ENCODE measurements at places on chromosomes 11 and 22.

DNA sequence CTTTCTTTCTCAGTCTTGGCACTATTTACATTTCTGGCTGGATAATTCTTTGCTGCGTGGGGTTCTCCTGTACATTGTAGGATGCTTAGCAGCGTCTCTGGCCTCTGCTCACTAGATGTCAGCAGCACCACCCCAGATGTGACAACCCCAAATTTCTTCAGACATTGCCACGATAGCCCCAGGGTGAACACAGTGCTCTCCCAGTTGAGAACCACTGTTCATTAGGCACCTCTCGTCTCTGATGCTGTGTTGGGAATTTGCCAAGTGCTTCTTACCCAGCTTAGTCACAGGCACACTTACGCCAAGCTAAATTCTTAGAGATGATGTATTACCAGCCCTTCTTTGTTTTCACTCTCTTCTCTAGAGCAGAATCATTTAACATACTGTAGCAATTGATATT is 9.4 kb downstream of the TRIM6 start:
- DNase-seq: no peak

- DNase-seq: no peak
Observed at GRCh38 chr11:75954039-75954438, 139.0 kb downstream of the UVRAG start.

GRCh38 chr11:108824545-108824944 is 159.7 kb downstream of the DDX10 start:
- no peak for DNase-seq

GRCh38 chr11:114135737-114136151 is 76.2 kb downstream of the ZBTB16 start:
- DNase-seq: peak; percentile 32

DNA sequence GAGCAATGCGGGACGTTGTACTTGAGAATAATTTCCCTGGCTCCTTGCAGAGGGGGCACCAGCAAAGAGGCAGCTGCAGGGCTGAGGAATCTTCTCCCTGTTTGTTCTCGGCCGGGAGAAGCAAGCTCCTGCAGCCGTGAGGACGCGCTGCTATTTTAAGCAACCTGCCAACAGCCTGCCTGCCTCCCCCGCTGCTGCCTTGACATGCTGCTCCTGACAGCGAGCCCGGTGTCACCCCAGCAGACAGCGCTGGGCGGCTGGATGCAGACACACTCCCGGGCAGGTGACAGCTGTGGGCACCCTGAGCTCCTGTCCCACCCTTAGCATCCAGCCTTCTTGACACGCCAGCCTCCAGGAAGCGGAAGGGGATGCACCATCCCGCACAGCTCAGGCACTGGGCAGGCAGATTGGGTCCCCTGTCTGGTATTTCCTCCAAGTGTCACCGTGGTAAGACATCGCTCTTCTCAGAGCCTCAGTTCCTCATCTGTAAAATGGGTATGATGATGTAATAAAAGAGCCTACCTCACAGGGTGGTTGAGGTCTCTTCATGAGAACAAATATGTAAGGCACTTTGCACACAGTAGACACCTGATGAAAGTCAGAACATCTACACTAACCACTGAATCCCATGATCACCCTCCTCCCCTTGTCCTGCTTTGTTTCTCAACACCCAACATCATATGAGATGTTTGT is 530.6 kb downstream of the MN1 start:
- no peak for DNase-seq

- no peak for DNase-seq
Observed at GRCh38 chr11:121829159-121829643, 286.8 kb downstream of the BLID start.

DNA sequence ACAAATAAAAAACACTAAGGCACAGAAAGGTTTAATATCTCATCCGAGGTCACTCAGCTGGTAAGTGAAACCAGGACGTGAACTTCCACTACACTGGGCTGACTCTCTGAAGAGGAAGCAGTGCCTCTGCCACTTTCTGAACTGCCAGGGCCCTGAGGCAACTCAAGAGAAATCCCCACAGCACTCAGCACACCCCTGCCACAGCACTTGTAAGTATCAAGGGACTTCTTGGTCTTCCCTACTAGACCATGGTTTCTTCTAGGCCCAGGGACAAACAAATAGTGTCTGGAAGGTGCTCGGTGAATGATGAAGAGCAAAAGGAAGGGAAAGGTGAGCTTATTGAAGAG is 49.7 kb downstream of the RPL27A start:
- no peak for DNase-seq

DNA sequence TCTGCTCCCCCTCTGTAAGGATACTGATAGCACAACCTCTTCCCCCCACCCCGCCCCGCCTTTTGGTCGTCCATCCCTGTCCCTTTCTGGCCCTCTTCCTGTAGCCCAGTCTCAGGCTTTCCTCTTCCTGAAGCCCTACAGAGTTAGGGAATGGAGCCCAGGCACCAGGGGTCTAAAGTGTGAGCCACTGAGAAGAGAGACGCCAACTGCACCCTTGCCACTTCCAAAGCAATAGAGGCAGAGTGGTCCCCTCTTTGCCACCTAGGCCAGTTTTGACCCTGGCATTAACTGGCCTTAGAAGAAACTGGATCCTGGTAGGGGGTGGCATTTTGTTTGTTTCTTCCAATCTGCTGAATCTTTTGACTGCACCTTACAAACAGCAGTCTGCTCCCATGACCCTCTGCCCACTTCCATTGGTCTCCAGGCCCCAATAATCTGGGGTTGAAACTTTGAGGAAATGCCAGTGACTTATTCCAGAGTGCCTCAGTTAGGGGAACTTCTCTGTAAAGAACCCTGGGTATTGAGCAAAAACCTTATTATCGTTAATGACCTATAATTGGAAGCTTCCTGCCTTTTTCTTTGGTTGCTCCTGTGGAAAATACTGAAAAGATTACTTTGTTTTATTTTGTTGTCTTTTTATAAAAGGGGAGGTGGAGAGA is 9.7 kb upstream of the GRK2 start:
- DNase-seq: no peak

DNA sequence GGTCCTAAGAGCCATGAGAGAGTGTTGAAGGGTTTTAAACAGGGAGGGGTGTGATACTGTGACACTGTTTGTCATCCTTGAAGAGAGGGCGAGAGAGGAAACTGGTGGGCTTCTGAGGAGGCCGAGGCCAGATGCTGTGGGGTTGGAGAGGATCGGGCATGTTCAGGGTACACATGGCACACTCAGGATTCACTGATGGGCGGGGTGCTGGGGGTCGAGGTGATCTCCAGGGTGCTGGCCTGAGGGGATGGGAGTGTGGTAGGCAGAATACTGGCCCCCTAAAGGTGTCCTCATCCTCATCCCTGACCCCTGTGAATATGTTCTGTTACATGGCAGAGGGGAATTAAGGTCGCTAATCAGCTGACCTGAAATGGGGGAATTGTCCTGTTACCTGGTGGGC is 7.3 kb downstream of the TBC1D22A start:
- DNase-seq: no peak

DNA sequence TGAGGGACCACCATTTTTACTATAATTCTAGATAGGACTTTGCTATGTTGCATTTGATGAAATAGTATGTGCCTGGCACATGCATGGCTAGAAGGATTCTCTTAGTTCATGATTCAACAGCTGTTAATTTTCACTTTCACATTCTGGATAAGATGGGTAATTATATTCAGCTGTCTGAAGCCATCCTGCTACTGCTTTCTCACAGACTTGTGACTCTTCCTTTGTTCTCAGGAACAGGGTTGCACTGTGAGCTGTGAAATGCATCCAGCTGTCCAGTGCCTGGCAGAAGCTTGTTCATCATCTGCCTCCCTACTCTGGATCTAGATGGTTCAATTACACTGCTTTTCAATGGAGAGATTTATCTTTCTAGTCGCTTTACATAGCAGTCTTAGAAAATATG is 610.1 kb upstream of the ANO5 start:
- no peak for DNase-seq

DNA sequence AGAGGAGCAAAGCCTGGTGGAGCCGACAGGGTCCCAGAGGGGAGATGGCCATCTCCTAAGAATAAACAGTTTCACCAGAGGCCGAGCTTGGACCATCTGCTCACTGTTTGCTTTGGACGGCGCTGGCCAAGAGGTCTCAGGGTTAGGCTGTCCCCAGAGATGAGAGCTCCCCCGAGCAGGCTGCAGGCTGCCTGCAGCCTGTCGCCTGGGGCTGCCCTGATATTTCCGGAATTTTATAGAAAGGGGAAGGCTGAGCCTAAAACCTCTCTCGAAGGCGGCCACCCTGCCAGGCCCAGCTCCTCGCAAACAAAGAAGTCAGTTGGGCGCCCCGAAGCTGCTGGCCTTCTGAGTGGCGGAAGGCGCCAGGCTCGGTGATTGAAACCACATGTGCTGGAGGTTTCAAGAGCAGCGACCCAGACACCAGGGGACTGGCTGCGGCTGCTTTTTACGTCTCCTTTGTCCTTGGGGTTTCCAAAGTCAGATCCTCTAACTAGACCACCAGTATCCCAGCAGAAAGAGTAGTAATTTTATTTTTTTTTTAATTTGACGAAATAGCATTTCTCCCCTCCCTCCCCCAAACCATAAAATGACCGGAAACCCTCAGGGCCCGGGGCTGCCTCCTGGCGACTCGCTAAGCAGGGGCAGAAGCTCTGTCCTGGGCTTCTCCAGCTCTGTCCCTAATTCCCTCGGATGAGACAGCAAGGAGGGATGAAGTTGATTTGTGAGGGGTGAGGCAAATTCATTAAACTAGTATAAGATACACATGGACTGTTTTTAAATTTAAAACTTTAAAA is 57.4 kb downstream of the CLMP start:
- DNase-seq: peak; percentile 41
